ENCODE measurements at places on chromosomes 12 and 14. TPM values are rescaled to one million over a fixed set of nuclear protein-coding genes. Genes with fewer than 3 reads are reported as not detected.

DNA sequence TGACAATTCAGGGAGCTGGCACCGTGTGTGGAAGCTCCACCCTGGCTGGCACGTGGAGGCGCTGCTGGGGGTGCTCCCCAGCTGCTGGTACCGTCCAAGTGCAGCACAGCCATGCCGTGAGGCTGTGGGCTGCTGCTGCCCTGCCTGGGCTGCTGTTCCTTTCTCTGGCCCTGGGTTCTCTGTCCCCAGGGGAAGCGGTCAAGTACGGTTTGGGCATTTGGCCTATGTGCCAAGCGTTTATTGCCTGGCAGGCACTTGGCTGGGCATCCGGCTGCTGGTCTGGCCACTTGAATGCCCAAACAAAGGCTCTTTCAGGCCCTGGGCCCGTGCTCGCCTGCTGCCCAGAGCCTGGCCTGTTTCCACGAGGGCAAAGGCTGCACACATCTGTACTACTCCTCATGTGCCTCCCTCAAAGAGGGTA, 39.6 kb downstream of the RHOF start:
- no peak for DNase-seq

DNA sequence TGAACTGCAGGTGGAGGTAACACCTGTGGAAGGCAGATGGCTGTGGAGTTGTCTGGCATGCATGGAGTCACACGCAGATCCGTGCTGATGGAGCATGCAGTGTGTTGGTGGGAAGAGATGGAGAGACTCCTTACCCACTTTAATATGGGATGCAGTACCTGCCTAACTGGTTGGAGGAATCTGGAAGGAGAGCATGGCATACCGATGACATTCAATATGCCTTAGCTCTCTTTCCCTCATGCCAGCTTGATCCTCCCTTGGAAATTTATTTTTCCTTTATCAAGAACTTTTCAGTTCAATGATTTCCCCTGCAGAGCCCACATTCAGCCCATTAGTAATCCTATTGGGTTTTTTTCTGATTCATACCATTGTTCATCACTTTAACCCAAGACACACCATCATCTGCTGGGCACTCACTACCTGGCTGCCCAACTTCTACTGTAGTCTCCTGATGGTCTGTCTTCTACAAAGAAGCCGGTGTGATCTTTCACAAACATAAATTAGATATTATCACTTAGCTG, 25.9 kb upstream of the NR2C1 start:
- no peak for DNase-seq

DNA sequence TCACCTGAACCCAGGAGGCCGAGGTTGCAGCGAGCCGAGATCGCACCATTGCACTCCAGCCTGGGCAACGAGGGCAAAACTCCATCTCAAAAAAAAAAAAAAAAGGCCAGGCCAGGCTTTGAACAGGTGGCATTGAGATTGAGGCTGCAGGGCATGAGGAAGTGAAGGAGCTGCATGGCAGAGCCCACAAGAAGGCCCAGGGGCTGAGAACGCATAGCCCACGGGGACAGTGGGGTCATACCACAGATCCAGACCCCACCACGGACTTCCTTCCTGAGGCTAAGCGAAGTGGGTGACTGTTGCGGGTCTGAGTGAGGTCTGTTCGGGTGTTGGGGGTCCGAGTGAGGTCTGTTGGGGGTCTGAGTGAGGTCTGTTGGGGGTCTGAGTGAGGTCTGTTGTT, 7.8 kb downstream of the JAG2 start:
- DNase-seq: no peak

GRCh38 chr14:88598097-88598675, 35.3 kb downstream of the ZC3H14 start:
- no peak for DNase-seq

DNA sequence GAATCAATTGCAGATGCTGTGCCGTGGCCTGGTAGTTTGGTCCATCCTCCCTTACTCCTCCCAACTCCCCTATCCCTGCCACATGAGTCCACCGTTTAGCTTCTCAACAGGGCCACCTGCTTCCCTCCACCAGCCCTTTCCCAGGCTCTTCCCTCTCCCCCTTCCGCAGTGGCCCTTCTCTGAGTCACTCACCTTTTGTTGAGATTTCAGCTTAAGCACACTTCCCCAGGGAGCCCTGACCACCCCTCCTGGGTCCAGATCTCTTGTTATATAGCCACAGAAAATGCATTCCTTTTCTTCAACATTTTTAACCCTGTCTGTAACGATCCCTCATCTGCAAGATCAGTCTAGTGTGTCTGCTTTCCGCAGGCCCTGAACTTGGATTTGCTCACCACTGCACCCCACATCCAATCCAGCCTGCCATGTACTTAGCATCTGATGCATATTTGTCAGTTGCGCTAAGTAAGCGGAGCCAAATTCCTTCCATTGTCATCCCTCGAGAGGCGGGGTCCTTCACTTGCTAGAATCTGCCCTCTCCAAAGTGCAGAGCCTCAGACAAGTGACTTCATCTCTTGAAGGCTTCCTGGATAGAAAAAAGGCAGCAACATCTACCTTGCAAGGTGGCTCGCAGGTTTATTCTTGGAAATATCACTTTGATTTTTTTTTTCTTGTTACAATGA, 41.1 kb downstream of the TMEM63C start:
- DNase-seq: no peak

DNA sequence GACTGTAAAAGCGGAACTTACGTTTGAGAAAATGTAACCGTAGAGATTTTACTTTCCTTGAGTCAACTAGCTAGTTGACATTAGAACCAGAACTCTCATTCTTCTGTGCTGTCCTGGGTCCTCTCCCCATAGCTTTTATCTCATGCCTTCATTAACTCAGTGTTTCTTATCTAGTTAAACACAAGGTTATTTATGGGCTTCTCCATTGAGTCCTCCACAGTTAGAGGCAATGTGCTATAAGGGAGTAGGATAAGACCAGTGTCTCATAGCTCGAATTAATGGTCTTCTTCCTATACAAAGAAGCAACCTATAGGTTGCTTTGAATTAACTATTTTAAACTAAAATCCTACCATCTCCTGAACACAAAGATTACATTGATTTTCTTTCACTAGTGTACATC, 129.8 kb downstream of the ACSS3 start:
- DNase-seq: no peak

- no peak for DNase-seq
Observed at GRCh38 chr12:67391034-67391433, 121.9 kb downstream of the CAND1 start.

- no peak for DNase-seq
Observed at GRCh38 chr12:132795847-132796246, 32.8 kb downstream of the GOLGA3 start.

The SLCO1A2 gene
- total RNA-seq: not detected

The TPPP2 gene
- total RNA-seq: 1.1 TPM

The SDR9C7 gene
- not detected for total RNA-seq

The SNRPF gene
- 12.1 TPM for total RNA-seq

The KRT74 gene
- not detected for total RNA-seq

Measured in Right ventricle myocardium inferior (tissue), 1 donor.